Stimulated activated naive CD8-positive, alpha-beta T cell treated with anti-CD3 and anti-CD28 coated beads, Interleukin-15, amount 100 ng/mL, for 72 hours (primary cell): ENCODE measurements at places on chromosomes 6 and 20.

GRCh38 chr20:35283441-35284266 lies 918 bp downstream of the EIF6 start:
- DNase-seq = no peak

DNA sequence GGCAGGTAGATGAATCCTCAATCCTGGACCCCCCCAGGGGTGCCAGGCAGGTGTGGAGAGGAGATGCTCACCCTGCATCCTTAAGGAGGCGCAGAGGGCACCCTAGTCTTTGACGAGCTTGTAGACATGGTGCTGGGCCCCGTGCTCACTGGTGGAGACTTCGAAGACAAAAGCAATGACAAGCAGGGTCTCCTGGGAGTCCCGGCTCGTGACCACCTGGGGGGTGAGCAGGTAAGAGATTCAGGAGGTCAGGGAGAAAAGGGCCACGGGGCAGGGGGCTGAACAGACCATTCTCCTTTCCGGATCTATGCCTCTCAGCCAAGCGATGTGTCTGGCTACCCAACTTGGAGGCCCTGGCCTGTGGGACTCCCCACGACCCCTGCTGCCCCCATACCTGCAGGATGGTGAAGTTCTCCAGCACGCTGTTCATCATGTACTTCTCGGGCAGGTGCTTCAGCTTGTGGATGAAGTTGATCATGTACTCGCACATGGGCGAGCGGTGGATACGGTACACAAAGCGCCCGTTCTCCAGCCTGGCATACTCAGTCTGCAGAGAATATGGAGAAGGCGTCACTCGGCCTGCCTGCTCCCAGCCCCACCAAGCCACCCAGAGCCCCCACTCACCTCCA lies 6.9 kb downstream of the RPL10A start:
- DNase-seq = no peak

- no peak for DNase-seq
These were observed 25.2 kb downstream of the TNFAIP3 start for GRCh38 chr6:137892271-137892708.

DNA sequence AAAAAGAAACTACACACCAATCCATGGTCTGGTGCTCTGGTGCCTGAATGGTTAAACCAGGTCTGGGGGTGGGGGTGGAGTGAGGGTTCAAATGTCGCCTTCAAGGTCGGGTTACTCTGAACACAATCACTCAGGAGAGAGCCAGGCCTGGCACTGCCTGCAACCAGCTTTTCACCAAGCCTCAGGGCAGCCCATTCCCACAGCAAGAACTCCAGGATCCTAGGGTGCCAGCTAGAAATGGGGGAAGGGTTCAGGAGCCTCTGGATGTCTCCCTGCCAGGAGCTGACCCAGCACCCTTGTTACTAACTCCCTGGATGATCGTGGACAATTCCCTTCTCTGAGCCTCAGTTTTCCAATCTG lies 6.7 kb downstream of the SDC4 start:
- no peak for DNase-seq

- no peak for DNase-seq
These were observed 71.5 kb upstream of the TGM3 start for GRCh38 chr20:2224368-2224639.

GRCh38 chr6:153325661-153326060 lies 194.6 kb upstream of the RGS17 start:
- DNase-seq = no peak

DNA sequence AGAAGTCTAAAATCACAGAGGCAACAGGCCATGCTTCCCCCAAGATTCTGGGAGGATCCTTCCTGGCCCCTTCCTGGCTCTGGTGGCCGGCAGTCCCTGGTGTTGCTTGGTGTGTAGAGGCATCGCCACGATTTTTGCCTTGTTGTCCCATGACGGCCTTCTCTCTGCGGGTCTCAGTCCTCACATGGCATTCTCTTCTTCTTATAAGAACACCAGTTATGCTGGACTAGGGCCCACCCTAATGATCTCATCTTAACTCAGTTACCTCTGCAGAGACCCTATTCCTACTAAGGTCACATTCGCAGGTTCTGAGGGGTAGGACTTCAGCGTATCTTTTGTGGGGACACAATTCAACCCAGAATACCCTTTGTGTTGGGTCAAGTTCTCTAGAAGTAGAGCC lies 168.0 kb downstream of the LINC00237 start:
- no peak for DNase-seq

DNA sequence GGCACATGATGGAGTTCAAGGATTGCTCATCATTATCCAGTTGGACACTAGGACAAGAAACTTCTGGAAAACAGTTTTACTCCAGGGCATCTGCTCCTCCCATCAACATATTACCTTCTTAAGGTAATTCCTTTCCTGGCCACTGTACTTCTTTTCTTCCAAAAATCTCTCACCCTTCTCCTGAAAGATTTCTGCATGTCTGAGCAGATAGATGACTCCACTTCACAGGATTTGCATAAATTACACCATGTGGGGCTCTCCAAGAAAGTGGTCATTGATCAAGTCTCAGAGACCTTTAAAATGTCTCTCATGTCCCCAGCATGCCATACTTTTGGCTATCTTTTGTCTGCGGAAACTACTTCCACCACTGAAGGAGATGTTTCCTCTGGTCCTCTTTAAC lies 103.2 kb upstream of the TNFAIP3 start:
- DNase-seq = no peak

GRCh38 chr6:162448294-162448693 lies 279.3 kb downstream of the PRKN start:
- DNase-seq = no peak

- peak; percentile 72 for DNase-seq
These were observed at the start of gene PRDM1 for GRCh38 chr6:106085984-106086813. Gene PRDM1, plus strand, starts transcription at chr6:106086336. Its CDS starts 218 bp downstream, at chr6:106086554.

DNA sequence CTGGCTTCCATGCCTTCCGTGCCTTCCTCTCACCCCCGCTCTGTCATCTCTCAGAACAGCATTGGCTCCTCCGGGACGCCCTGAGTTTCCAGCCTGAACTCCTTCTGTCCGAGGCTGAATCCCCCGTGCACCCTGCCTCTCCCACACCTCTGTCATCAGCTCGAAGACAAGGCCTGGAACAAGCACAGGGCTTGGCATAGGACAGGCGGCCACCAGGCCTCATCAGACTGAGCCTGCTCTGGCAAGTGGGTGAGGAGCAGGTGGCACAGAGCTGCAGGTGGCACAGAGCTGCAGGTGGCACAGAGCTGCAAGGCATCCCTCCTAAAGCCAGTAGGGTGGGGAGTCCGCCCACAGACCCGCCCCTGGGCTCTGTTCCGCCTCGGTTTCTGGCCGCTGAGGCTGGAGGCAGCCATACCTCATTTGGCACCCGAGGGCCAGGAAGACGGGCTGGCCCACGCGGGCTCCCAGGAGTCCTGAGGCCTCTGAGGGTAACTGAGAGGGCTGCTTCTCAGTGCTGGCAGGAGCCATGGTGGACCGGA lies 60.2 kb downstream of the EZR start:
- no peak for DNase-seq

GRCh38 chr6:119533603-119534279 lies 184.2 kb upstream of the MAN1A1 start:
- no peak for DNase-seq

DNA sequence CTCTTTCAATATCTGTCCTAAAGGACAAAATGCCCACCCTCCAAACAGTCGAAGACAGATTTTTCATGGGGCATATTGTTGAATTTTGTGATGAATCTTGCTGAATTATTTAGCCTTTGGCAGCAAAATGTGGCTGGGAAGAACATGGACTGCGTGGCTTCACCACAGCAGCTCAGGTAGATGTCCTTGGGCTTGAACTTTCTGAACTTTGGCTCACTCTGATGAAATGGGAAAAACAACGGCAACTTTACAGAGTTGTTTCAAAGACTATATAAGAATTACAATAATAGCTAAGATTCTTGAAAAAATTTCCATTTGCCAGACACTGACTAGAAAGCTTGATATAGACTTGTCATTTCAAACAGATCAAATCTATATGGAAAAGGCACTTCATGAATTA lies 52.8 kb upstream of the IL20RA start:
- DNase-seq = no peak

GRCh38 chr6:50818673-50819072 lies at the start of gene TFAP2B:
Gene TFAP2B, plus strand, starts transcription at chr6:50818871. Its CDS starts 21 bp downstream, at chr6:50818892.
- DNase-seq = no peak

DNA sequence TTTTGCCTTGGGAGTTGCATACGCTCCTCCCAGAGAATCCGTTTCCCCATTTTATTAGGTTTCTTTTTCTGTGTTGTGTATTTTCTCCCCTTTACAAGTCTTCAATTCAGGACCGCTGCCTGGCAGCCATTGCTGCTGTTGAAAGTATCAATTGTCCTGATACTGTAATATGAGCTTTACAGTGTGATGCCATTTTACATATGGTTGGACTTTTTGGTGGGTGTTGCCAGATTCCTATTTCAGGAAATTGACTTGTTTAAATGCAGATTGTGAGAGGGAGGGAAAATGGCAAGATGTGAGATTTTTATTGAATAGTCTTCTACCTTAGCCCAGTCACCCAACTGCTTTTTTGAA lies 1.2 kb downstream of the PANK2 start:
- DNase-seq = no peak

- no peak for DNase-seq
These were observed 428.2 kb downstream of the BMP2 start for GRCh38 chr20:7195704-7196103.

- no peak for DNase-seq
These were observed 193.5 kb downstream of the UBE3D start for GRCh38 chr6:82872185-82872584.

DNA sequence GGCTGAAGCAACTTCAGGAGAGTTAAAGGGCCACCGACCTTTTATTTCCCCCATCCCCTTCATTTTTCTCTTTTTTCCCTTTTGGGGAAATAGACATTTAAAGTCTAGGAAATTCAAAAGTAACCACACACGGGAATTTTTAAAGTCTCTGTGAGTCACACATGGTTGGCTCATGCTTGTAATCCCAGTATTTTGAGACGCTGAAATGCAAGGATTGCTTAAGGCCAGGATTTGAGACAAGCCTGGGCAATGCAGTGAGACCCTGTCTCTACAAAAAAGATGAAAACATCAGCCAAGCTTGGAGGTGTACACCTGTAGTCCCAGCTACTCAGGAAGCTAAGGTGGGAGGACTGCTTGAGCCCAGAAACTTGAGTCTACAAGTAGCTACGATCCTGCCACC lies 34.2 kb downstream of the KATNA1 start:
- no peak for DNase-seq

GRCh38 chr6:52176550-52176949 lies 9.6 kb upstream of the IL17A start:
- DNase-seq = peak; percentile 64

- DNase-seq = no peak
These were observed 97.3 kb downstream of the MDGA1 start for GRCh38 chr6:37600312-37600916.

DNA sequence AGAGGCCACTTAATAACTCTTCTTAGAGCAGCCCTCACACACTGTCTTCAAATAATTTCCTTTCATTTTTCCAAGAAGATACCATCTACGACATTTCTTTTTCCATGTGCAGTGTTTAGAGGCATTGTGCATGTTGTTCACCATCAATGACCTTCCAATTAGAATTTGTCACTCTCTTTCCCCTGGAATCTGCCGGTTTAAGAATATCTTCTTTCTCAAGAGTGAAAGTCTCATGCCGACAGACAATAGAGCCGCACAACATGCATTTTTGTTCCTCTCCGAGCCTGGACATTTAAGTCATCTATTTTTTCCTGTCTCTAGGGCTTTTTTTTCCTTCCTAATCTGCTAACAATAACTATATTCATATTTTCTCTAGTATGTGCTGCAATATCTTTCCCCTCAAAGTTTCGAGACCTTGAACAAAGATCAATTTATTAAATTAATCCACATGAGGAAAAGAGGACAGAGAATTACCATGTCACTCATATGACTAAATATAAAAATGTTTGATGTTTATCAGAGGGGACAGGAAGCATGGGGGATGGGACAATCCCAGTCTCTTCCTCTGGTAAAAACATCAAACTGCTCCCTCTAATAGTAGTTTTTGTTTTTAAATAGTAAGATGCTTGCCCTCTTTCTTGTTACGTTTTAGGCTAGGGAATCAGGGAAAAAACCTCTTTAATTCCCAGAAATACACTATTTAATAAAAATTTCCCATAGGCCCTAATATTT lies 893.4 kb downstream of the C6orf118 start:
- DNase-seq = no peak

DNA sequence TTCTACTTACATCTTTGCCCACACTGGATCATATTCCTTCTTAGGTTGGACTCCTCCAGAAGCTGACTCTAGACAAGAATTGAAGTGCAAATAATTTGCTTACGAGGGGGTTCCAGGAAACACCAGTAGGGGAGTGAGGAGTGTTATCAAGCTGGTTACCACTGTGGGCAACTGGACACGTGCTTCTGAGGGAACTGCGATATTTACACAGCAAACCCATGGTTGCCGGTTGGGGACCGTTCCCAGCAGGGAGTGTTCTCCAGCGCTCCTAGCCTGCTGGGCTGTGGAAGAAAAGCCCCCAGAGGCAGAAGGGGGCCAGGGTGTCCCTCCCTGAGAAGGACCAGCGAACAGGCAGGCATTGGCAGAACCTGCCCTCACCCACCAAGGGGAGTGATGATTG lies 21.7 kb downstream of the MDFI start:
- DNase-seq = no peak

DNA sequence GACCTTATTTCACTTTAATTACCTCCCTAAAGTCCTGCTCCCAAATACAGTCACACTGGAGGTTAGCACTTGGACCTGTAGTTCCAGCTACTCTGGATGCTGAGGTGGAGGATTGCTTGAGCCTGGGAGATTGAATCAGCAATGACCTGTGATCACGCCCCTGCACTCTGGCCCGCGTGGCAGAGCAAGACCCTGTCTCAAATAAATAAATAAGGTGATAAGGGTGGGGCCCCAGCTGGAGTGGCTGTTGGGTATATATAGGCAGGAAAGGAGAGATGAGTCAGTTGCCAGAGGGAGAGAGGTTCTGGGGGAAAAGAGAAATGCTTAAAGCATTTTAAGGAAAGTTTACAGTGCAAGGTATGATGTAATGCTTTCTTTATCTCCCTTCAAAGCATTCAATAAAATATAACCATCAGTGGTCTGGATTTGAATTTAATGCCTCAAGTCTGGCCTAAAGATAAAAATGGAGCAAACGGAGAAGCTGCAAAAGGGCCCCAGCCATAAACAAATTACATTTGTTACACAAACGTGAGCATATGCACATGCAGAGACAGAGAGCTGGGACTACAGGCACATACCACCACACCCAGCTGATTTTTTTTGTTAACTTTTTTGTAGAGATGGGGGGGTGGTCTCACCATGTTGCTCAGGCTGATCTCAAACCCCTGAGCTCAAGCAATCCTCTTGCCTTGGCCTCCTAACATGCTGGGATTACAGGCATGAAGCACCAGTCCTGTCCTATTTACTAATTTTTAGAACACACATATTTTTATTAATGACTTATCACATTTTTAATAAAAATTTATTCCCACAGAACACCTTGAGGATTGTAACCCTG lies 6.1 kb upstream of the PM20D2 start:
- DNase-seq = no peak

DNA sequence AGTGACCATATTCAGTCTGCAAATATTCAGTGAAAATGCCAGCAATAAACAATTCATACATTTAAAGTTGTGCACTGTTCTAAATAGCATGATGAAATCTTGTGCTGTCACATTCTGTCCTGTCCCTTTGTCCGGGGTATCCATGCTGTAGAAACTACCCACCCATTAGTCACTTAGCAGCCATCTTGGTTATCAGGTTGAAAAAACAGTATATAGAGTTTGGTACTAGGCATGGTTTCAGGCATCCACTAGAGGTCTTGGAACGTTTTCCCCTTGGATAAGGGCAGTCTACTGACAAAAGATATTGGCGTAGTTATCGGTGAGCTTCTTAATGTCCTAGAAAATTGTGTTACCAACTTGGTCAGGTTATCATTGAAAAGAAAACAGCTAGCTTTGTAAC lies 12.3 kb upstream of the MAP3K7 start:
- no peak for DNase-seq

- peak; percentile 3 for DNase-seq
These were observed 667 bp downstream of the CAP2 start for GRCh38 chr6:17393892-17394631.

GRCh38 chr6:41748102-41748477 lies 893 bp upstream of the PGC start:
- DNase-seq = no peak
